ENCODE measurements at places on chromosomes 3 and 15.

- no peak for DNase-seq
Measured at GRCh38 chr15:95929232-95929846, 401.2 kb upstream of the NR2F2 start.

DNA sequence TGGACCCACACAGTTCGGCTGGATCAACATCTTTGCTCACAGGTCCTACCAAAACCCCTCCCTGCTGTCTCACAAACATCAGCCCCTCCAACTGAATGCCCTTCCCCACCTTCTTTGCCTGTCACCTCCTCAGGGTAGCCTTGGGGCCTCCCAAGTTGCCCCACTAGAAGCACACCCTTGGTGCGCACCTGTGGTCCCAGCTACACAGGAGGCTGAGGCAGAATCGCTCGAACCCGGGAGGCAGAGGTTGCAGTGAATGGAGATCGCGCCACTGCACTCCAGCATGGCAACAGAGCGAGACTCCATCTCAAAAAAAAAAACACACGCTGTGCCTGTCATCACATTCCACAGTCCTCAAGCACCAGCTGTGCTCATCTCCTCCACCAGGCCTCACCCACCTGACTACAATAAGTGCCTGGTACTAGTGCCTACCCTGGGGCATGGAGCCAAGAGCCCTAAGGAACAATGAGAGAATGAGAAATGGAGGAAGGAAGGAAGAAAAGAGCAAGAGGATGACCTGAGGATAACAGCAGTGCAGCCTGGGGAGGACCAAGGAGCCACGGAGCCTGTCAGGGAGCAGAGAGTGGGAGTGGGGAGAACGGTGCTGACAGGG is 26.0 kb downstream of the RPN1 start:
- DNase-seq, result no peak

GRCh38 chr3:66472313-66473134 is 28.3 kb downstream of the LRIG1 start:
- no peak for DNase-seq

DNA sequence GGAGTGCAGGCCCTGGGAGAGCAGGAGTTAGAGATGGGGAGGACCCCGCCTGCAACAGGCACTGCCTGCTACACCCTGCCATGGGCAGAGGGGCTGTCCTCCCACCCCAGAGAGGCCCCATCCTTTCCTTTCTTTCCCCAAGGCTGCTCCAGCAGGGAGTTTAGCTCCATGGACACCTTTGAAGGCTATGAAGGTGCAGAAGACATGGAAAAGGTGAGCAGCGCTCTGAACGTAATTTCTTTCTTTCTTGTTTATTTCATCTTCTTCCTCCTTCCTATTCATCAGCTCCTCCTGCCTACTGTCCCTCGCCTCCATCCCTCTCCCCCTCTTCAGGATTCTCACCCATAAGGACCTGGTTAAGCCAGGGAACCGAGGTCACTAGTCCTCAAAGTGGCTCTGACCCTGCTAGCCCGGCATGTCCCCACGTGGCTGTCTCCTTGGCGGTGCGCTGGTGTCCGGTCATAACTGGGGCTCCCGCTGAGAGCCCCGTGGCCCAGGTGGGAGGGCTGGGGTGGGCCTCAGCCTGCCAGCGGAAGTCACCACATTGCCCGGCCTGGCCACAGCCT is 16.0 kb upstream of the ADIPOQ start:
- no peak for DNase-seq

DNA sequence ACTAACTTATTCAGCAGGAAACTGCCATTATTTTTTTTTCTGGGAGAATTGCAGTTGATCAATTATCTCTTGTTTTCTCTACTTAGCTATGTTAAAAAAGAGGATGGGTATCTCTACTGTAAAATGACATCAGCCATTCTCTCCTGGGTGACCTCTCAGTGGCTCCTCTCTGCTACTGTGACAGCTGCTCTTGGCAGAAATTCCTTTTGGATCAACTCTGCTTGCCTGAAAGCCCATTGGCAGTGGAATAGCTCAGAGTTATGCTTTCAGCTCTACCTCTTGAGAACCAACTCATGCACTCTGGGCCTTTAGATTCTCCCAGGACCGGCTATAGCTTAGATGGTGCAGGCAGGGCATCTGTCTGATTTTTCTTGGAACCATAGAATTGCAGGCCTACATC is 99.9 kb upstream of the GAP43 start:
- DNase-seq, result no peak

DNA sequence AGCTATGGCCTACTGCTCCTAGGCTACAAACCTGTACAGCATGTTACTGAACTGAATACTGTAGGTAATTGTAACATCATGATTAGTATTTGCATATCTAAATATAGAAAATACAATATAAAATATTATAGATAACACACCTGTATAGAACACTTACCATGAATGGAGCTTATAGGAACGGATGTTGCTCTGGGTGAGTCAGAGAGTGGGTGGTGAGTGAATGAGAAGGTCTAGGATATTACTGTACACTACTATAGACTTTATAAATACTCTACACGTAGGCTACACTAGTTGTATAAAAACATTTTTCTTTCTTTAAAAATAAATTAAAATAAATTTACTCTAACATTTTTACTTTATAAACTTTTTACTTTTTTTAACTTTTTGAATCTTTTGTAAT is 224.0 kb upstream of the CBLB start:
- DNase-seq, result no peak

DNA sequence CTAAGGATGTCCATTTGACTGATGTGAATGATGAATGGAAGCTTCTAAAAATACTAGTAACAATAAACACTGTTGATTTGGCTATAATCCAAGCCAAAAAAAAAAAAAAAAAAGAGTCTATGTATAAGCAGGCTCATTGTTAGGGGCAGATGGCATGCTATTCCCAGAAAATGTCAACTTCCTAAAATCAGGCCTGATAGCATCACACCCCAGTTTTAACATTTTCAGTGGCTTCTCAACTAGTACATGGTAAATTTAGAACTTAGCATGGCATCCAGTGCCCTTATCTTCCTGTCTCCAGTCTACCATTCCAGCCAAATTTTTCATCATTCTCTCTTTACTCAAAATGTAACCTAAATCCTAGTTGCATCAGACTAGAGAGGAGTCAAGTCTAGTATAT is 288.2 kb upstream of the ZNF385D start:
- DNase-seq, result no peak

DNA sequence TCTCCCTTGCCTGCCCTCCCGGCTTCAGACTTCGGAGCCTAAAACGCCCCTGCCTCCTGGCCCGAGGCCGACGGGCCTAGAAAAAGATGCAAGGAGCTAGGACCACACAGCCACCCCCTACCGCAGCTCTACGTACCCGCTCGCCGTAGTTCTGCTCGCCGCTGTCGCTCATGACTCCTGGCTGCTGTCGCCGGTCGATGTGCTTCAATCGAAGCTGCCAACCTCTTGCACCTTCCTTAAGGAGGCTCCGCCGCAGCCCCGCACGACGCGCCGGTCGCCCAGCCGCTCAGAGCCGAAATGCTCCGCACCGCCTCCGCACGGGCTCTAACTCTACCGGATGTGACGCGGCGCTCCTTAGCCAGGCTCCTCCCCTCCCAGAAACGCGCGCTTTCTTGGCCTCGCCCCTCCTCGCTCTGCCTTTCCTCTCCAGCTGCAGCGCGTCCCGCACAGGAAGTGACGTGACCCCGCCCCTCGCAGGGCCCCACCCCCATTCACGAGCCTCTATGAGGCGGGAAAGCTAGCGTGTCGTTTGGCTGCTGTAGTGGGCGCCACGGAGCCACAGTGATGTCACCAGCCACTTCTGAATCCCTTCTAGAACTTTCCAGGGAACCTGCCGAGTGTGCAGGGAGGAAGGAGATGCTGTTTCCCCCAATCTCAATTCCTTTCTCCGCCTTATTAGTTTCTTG is at the start of gene TRA2B:
Gene TRA2B (minus strand): TSS at position 326 of the 686 bp plus-strand sequence. CDS start 154 bp downstream, at position 172.
- DNase-seq, result peak; percentile 98

DNA sequence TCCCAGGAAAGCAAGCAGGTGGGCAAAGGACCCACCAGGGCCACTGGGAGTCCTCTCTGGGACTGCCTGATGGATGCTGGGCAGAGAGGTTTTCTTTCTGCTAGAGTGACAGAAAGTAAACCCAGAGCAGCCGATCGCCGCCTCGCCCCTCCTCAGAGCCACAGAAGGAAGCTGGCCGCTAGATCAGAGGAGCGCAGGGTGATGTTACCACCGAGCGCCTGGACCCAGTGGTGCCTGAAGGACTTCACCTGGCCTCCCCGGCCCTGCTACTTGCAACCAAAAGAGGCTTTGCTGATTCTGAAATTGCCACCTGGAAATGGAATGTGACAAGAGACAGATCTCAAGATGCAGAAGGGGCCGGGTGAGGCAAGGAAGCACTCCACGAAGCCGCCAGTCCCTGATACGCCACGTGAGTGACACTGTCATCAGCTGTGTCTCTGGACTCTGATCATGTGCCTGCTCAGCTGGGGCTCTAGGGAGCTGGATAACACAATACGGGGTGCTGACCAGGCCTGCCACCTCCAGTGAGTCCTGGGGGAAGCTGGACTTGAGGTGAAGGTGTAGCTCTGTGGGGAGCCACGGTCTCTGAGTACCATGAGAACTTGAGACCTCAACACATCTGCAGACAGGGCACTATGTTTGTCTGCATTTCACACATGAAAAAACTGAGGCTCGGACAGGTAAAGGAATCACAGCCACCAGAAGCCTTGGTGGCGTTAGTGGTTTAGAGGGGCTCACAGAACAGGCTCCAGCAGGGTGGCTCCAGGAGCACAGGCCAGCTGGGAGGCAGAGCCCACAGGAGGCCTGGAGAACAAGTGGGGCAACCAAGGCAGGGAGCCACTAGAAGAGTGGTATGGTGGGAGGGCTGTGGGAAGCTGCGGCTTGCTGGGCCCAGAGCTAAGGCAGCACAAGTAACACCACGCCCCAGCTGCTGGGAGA is 137.9 kb upstream of the PRR20G start:
- no peak for DNase-seq

DNA sequence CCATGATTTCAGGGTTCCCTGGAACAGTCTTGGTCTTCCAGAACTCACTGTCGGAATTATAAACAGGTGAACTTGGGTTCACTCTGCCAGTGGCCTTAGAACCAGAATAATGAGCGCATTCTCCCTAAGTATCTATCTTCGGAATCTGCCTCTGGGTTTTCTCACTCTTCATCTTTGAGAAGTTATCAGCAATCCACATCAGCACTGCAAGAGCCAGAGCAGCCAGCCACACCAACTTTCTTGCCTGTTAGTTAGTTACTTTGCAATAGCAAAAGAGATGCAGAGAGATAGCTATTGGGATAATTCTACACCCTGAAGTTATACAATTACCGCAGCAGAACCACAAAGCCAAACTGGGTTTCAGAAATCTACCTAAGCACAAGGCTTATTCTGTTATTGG is 25.8 kb downstream of the GLB1 start:
- no peak for DNase-seq

DNA sequence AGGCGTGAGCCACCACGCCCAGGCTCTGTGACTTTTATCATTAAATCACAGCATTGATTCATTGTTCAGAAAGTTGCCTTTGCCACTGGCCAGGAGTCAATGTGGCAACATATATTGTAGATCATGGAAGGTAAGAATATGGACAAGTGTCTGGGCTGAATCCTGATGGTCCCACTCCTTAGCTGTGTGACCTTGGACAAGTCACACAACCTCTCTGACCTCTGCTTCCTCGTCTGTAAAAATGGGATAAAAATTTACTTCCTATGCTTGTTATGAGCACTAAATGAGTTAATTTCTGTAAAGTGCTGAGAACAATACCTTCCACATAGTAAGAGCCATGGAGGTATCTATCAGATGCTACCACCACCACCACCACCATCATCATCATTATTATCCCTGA is 103.5 kb upstream of the RAD18 start:
- DNase-seq, result no peak

DNA sequence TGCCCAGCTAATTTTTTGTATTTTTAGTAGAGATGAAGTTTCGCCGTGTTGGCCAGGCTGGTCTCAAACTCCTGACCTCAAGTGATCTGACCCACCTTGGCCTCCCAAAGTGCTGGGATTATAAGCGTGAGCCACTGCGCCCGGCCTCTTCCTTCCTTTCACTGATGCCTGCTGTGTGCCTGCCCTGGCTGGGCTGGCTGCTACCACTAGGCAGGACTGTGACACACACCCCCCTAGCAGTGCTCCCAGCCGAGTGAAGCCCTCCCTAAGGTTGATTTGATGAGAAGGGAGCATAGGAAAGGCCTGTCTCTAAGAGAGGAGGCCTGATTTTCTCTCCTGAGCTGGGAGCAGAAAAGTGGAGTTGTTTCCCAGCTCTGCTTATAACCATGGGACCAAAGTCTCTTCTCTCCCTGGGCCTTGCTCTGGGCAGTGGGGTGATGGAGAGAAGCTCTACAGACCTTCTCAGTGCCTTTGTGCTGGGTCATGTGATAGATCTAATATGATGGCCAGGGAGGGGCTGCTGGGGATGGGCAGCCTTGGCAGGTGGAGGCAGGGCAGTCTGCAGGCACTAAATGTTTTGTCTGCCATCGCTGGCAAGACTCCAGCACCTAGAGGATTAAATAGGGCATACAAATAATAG is 20.1 kb upstream of the SFMBT1 start:
- no peak for DNase-seq

DNA sequence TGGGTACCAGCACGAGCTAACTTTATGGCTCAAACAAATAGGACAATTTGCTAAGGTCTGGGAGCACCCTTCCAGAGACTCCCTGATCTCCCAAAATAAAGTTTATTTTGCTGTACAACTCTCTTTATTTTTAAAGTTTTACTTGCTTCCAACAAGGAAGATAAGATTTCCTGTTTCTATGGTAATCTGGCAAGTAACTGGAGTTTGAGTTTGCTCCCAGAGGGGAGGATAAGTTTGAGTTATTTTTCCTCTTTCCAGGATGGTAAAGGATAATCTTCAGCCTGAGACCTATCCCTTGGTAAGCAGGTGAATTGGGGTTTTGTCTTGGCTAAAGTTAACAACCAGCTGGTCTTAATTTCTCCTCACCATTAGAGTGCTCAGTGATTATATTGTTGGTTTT is 1019.4 kb upstream of the ALCAM start:
- DNase-seq, result no peak

DNA sequence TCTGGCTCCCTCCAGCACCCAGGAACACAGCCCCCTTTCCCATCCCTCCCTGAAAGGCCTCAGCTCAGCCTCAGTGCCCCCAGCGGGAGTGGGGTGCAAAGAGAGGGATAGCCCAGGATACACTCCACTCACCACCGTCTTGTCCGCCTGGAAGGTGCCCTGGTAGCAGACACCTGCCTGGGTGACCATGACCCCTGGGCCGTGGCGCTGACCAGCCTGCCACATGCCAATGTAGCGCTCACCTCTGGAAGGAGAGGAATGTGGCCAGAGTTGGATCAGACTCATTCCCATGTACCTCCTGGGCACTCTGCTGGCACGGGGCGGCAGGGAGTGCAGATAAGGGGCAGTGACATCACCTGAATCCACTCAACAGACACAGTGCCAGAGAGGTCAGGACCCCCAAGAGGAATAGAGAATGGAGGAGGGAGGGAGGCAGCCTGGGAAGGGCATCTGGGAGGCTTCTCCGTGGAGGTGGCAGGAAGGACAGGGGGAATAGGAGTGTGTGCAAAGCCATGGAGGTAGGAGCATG is 13.1 kb downstream of the ALS2CL start:
- DNase-seq, result no peak

DNA sequence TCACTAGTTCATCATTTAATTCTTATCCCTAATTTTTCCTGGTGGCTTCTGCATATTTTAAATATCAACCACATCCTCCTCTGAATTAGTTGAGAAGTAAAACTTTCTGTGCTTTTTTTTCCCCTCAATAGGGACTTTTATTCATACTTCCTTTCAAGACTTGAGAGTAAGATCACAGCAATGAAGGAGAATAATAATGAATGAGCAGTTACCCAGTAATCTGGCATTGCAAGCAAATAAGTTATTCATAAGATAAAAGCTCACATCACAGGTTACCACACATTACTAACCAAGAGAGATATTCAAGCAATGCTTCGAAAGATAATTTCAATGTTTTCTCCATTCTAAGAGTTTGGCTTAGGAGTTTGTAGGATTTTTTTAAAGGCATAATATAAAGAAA is 50.3 kb downstream of the BTLA start:
- no peak for DNase-seq

Data from C1 segment of cervical spinal cord (tissue), 14 donors.